ENCODE measurements at places on chromosomes 7 and 10.

DNA sequence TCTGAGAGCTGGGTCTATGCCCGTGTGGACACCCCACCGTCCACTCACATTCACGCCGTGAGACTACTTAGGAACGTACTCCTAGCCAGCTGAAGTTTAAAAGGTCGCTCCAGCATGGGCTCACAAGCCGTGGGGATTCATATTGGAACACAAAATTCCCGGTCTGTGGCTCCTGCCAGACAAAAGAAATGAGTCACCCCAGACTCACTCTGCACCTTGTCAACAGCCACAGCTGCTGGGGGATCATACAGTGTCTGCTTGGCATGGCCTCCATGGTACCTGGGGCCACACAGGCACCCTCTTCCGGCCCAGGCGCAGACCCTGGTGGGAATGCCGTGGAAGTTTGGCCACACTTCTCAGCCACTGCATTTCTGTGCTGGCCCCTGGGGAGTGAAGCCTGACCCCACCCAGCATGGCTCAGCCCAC is 228.4 kb downstream of the DNAJB6 start:
- no peak for DNase-seq

DNA sequence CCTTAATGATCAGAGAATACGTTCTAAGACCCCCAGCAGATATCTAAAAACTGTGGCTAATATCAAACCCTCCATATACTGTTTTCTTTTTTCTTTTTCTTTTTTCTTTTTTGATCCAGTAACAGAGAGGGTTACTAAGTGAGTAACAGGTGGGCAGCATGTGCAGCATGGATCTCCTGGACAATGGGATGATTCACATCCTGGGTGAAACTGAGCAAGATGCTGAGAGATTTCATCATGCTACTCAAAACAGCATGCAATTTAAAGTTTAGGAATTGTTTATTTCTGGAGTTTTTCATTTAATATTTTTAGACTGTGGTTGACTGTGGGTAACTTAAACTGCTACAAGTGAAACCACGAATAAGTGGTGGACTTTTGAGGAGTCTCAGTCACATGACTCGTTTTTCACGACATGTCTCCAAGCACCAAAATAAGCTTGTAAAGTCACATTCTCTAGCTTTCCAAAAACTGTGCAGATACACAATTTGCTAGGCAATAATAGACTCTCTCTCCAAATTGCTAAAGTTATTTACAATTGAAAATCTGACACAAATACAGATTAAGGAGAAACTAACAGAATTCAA is 716.2 kb downstream of the NXPH1 start:
- no peak for DNase-seq

- DNase-seq = peak; percentile 37
Measured at GRCh38 chr7:148192491-148192890, 398.1 kb upstream of the C7orf33 start.

DNA sequence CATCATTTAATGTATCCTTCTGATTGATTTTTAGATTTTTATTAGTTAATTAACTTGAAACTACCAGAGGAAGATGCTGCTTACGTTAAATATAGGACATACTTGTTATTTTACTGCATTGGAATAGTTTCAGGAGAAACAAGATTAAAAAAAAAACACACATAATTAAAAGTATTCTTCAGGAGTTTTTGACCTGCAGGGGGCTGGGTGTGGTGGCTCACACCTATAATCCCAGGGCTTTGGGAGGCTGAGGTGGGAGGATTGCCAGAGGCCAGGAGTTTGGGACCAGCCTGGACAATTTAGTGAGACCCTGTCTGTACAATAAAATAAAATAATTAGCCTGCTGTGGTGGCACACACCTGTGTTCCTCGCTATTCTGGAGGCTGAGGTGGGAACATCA is 10.7 kb downstream of the CBLL1 start:
- DNase-seq = no peak

- peak; percentile 75 for DNase-seq
Measured at GRCh38 chr10:101693651-101693977, 1.4 kb downstream of the FBXW4 start.

GRCh38 chr7:21603972-21604749 is 61.3 kb downstream of the DNAH11 start:
- DNase-seq = no peak

- peak; percentile 87 for DNase-seq
Measured at GRCh38 chr7:82572195-82572880, 128.8 kb upstream of the CACNA2D1 start.

DNA sequence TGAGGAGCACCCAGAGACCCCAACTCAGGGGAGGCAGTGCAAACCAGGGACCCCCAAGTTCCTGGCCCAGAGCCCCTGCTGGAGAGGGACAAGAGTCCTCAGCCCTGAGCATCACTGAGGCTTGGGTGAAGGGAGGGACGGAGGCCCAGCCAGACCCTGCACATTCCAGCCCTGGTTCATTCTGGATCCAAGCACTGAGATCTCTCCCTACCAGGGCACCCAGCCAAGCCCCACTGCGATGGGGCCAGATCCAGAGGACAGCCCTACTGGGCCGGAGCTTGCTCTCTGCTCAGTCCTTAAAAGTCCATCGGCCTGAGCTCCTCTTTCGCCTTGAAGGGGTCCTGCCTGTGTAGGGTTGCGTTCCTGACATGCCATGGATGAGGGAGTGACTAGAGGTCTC is 40.5 kb upstream of the RABGEF1 start:
- no peak for DNase-seq

GRCh38 chr10:122163174-122164022 is 107.7 kb upstream of the BTBD16 start:
- peak; percentile 34 for DNase-seq

GRCh38 chr10:52858722-52859121 is 86.1 kb upstream of the MBL2 start:
- no peak for DNase-seq

DNA sequence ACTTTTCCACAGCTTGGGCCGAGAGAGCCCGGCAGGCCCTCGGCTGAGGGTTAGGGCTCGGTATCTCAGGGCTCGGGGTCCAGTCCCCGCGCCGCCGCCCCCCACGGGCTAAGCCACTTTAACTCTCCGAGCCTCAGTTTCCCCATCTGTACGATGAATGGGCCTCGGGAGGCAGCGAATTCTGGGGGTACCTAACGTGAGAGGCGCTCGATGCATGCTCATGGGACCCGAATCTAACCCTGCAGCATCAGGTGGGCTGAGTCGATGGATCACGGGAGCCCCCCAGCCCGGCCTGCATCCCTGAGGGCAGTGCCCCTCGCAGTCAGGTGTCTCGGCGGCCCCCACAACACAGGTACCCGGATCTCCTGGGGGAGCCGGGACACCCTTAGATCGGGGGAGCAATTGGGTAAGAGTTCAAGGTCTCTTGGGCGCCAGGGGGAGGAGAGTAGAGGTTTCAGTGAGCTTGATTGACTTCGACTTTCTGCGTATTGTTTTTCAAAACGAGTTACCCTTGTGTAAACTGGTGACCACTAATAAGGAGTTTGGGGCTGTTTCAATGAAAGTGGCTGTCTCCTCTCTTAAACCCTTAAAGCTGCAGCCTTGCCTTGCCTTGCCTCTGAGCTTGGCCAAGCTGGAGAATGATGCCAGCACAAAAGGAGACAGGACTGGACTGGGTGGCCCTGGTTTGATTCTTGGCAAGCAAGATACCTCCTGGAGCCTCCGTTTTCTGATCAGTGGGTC is 631 bp downstream of the POR start:
- peak; percentile 70 for DNase-seq

GRCh38 chr7:126449611-126450268 is 803.0 kb downstream of the GRM8 start:
- no peak for DNase-seq

DNA sequence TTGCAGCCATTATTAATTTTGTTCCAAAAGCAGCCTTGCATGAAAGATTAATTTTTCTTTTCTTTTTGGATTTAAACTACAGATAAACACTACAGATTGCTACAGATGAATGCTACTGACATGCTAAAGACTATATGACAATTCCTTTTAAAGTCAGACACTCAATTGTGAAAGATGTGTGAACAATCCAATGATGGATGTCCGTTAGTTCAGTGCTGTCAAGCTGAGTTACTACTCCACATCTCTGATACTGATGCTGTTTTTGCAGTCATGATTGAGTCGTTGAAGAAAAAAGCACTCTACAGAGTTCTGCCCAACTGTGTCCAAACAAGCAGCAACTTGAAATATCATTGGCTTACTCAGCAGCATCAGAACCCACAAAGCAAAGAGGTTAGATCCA is 146.8 kb downstream of the OTUD1 start:
- no peak for DNase-seq

GRCh38 chr10:25338271-25338670 is 163.5 kb downstream of the GPR158 start:
- no peak for DNase-seq

DNA sequence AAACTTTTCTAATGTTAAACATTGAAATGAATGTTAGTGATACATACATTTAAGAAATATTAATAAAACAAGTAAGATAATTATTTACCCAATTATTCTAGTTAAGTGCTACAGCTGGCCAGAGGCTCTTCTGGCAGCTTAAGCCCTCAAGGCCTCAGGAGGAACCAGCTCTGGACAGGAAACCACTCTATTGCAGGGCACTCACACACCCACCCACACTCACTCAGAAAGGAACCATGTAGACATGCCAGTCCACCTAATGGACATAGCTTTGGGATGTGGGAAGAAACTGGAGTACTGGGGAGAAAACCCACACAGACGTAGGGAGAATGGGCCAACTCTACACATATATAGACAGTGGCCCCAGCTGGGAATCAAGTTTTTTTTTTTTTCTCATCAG is 28.2 kb downstream of the UMAD1 start:
- peak; percentile 22 for DNase-seq

DNA sequence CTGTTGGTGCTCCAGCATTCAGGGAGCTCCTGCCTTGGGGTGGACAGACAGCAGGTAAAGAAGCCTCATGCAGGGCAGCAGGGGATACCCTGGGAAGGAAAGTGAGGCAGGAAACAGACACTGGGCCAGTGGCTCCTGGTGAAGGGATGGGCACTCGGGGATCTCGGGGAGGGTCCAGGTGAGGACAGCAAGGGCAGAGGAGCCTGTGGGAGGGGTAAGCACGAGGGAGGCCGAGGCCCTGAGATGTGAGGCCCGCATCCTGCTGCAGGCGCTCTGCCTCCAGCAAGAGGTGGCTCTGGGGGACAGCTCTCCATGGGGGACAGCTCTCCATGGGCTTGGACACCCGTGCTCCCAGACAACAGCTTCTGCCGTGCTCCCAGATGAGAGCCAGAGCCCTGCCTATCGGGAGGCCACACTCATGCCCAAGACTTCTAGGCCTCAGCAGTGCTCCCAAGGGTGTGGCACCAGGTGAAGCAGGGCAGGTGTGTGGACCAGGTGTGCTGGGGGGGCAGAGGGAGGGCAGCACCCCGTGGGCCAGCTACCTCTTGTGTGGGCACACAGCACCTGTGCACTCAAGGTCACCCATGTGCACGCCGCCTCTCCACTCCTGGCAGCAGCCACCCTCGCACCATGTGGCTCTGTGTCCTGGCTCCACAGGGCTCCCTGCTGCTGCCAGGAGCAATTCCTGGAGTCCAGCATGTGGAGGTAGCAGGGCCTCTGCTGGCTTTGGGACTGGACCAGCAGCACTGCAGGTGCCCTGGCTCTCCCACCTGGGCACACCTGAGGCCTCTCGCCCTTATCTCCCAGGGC is 93.6 kb upstream of the INSIG1 start:
- no peak for DNase-seq

- no peak for DNase-seq
Measured at GRCh38 chr10:73967544-73967943, 30.4 kb upstream of the VCL start.

DNA sequence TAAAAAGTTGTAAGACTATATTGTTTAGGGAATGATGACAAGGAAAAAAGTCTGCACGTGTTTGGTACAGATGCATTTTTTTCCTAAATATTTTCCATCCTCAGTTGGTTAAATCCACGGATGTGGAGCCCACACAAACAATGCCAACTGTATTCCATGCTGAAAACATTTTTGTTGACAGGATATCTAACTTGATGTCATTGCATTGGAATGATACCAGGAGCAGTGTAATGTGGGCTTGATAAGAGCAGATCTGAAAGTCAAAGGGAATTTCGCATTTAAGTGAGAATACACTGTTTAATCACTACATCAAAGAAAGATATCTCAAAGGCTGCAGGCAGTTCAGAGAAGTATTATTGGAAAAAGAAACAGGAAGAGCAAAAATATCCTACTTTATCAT is 49.5 kb upstream of the TMEM140 start:
- no peak for DNase-seq

DNA sequence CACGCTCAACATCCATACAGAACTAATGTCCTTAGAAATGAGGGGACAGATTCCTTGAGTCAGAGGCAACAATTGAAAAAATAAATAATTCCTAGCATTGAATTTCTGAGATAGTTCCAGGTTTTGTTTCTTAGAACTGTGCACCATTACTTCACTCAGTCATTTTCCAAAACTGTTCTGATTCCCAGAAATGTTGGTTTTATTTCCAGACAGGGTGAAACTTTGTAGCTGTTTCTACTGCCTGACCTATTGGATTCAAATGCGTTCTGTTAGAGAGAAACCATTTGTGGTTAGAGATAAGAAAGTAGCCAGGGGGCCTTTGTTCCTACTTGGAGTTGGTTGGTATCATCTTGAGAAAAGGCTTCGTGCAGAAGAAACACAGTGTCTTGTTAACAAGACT is 8.1 kb upstream of the DEPP1 start:
- DNase-seq = no peak

- DNase-seq = no peak
Measured at GRCh38 chr10:87705339-87705738, 45.7 kb downstream of the PAPSS2 start.

GRCh38 chr7:95209276-95209675 is 115.1 kb downstream of the PON1 start:
- no peak for DNase-seq

DNA sequence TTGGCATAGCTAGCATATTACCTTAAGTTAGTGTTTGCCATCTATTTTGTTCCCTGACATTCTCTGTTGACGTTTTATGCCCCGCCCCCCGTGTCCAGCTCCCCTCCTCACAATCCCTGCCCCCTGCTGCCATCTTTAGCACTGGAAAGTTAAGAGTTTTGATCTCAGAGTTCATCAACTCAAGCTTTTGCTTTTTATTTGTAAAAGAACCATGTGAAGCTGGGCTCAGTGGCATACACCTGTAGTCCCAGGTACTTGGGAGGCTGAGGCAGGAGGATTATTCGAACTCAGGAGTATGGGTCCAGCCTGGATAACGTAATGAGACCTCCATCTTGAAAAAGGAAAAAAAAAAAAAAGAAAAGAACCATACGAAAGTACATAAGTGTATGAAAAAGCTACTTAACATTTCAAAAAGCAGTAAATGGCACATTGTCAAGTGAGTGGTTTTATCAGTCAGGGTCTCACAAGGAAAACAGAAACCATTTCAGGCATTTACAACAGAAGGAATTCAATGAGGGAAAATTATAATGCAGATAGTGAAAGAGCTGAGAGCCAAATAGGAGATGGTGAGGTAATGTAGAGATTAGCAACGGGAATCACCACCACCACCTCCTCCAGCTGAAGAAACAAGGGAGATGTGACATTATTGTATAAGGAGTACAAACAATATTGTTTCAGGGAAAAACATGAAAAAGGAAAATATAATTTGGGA is 64.9 kb downstream of the MCU start:
- no peak for DNase-seq

GRCh38 chr7:16836481-16836880 is 31.7 kb upstream of the AGR2 start:
- DNase-seq = no peak
